Natural killer cell treated with Interleukin-12 subunit alpha and Interleukin-12 subunit beta and Interleukin-15 and Interleukin-18, amount 100 ng/mL, for 72 hours (primary cell): ENCODE measurements at places on chromosomes 7 and 10. TPM values are rescaled to one million over a fixed set of nuclear protein-coding genes. Genes with fewer than 3 reads are reported as not detected.

GRCh38 chr7:1665549-1666316 is 4.3 kb upstream of the ELFN1 start:
- no peak for DNase-seq

Gene RNF32
- total RNA-seq, result not detected

Gene CSGALNACT2
- total RNA-seq, result 31.4 TPM

Gene CLRN3
- not detected for total RNA-seq

Gene PTPRZ1
- not detected for total RNA-seq

Gene ADD3
- total RNA-seq, result 81.5 TPM
